Tibial nerve (tissue), 4 donors: ENCODE measurements at places on chromosomes 7 and 10. TPM values are rescaled to one million over a fixed set of nuclear protein-coding genes. Genes with fewer than 3 reads are reported as not detected.

DNA sequence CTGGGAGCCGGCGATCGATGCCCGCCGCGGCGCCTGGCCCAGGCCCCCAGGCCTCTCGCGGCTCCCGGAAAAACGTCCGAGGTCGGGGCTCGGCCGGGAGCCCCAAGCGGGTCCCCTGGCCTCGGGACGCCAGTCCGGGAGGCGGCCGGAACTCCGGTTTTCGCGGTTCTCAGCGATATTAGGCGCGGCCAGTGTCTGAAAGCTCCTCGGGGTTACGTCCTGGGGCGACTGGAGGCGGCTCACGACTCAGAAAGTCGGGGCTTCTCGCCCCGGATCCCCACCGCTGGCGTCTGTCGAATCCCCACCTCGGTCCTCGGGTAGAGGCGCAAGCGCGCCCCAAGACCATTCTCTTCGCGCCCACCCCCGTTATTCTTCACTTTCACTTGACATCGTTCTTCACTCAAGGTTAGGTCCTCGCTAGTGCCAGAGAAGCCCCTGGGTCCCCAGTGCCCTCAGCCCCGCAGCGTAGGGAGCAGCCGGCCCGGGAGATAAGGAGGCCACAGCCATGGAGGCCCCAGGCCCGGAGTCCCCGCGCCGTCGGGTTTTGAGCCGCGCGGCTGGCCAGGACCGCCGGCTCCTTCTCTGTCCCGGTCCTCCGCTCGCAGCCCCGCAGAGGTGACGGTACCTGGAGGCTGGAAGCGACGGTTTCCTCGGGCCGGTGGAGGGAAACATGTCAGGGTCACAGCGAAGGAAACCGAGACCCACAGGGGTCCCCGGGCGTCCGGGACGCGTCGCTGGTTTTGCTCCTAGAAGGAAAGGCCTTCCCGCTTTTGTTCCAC lies 35.2 kb upstream of the EBLN1 start:
- DNase-seq, result peak; percentile 48

- DNase-seq, result no peak
These were observed 169.5 kb upstream of the LYZL1 start for GRCh38 chr10:29119374-29119773.

GRCh38 chr10:35092851-35093250 lies 2.7 kb upstream of the CUL2 start:
- no peak for DNase-seq

DNA sequence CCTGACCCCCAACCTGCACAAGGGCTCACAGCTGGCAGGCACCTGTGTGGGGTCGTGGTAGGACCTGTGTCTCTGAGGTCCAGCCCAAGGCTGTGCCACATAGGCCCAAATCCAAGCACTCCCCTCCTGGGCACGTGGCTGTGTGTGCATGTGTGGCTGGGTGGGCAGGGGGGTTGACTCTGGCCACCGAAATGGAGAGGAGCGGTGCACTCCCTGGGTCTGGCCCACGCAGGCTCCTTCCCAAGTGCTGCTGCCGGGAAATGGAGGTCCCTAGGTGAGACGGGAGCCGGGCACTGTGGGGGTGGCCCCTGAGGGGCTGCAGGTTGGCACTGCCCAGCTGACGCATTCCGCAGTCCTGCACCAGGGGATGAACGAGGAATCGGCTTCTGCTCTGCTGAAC lies 528.1 kb downstream of the DNAJB6 start:
- DNase-seq, result no peak

- no peak for DNase-seq
These were observed 1.1 kb downstream of the SFMBT2 start for GRCh38 chr10:7409732-7410168.

GRCh38 chr7:46301677-46302076 lies 380.6 kb upstream of the IGFBP3 start:
- no peak for DNase-seq

GRCh38 chr10:29622382-29622922 lies 12.3 kb downstream of the SVIL start:
- DNase-seq, result no peak

TEX47 gene
- not detected for total RNA-seq
